ENCODE measurements at places on chromosomes 7 and 10.

DNA sequence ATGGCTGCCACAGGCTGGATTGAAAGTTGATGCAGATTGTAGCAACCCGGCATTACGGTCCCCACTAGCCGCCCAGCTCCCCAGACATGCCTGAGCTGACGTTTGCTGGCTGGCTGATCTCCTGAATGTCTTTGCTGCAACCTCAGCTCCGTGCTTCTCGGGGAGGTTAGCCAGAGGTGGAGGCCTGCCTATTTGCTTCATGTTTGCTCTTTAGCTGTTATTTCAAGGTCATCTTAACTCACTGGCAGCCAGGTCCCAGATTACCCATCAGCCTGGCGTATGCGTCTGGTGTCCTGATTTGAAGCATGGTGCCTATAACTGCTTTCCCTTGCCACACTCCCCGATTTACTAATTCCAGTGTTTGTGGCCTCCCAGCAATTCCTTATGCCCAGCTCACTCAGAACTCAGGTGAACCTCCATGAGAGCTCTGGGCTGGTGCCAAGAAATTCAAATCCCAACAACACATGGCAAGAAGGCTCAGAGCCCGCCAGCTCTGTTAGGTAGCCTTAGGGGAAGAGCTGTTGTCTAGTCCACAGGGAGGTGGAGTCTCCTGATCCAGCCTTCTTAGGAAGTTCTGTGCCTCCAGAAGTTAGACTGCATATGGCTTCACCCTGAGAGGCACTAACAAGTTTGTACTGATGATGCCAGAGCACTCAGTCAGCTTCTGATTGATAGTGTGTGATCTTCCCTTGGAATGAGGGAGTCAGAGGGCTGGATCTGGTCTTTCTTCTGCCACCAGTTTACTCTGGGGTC lies 69.7 kb upstream of the EXOC4 start:
- DNase-seq = no peak

DNA sequence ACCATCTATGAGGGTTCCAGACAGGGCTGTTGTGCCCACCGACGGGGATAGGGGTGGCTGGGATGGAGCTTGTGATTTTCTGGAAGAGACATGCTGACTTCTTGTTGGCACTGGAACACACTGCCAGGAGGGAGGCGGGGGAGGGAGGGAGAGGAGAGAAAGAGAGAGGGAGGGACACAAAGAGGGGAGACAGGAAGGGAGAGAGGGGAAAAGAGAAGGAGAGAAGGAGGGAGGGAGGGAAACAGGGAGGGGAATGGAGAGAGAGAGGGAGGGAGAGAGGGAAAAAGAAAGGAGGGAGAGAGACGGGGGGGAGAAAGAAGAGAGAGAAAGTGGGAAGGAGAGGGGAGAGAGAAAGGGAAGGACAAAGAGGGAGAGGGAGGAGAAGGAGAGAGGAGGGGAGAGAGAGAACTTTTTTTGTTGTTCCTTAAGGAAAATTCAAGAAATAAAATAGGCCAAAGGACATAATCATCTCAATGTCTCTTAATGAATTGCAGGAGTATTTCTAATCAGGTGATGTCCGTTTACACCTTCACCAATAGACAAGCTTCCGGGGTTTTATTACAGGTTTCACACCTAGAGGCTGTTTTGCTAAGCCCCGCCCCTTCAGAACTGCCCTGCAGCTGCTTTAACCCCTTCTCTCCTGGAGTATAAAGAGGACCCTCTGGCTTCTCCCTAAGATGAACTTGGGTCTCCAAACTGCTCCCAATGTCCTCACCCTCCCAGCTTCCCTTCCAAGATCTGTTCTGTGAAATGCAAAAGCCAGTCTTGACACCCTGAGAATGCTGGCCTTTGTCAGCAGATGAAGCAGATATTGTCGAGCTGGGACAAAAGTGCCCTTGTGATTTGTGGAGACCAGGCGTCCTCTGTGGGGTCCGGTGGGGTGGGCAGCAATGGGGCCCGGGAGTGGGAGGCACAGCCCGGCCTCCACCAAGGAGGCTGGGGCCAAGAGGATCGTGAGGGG lies 82.0 kb upstream of the GTF2IRD1 start:
- peak; percentile 36 for DNase-seq

DNA sequence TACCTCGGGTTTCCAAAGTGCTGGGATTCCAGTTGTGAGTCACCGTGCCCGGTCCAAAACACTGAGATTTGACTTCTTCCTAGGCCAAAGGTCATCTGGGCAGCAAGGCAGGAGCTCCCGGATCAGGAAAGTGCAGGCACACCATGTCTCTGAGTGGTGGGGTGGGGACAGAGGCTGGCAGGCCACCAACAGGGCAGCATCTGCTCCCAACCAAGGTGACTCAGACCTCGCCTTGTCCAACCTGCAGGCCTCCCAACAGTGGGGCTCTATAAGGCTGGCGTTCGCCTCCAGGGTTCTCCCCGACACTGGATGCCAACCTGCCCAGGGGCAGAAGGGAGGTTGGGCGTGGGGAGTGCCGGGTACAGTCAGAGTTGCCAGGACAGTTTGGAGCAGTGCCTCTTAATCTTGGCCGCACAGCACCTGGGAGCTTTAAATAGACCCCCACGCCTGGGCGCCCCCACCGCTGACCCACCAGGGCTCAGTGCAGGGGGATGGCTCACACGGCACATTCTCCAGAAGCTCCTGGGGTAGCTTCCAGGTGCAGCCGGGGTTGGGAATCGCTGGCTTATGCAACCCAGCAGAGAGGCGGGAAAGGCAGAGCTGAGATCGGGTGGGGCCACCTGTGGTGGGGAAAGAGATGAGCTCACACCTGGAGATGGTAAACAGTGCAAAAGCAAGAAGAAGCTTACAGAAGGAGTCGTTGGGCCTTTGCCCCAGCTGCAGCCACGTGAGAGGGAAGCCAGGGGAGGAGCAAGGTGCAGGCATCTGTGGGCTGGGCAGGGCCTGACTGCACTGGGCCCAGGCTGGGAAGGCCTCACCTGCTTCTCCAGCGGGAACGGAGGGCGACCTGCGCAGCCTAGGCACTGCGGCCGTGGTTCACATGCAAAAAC lies 10.9 kb downstream of the CALML5 start:
- DNase-seq = peak; percentile 73

DNA sequence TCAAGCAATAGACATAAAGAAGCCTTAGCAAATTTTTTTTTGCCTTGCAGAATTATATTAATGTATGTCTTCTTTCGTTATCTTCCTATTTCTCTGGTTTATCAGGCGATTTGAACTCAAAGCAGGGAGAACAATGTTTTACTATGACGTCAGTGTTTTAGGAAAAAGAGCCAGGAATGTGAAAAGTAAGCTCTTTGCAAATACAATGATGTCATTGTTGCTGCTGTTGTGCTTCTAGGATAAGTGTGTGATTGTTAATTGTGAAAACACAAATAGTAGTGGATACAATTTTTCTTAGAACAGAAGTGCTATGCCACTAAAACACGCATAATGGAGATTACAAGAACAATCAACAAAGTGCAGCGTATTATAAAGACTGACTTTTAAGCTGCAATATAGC lies 9.5 kb upstream of the AUTS2 start:
- DNase-seq = no peak

- no peak for DNase-seq
Measured at GRCh38 chr7:135147899-135148721, at the start of gene TMEM140. Gene TMEM140 (plus strand): TSS chr7:135148072. CDS start chr7:135164442, 16,370 bp downstream.

- no peak for DNase-seq
Measured at GRCh38 chr10:58782876-58783851, 270.5 kb downstream of the BICC1 start.

DNA sequence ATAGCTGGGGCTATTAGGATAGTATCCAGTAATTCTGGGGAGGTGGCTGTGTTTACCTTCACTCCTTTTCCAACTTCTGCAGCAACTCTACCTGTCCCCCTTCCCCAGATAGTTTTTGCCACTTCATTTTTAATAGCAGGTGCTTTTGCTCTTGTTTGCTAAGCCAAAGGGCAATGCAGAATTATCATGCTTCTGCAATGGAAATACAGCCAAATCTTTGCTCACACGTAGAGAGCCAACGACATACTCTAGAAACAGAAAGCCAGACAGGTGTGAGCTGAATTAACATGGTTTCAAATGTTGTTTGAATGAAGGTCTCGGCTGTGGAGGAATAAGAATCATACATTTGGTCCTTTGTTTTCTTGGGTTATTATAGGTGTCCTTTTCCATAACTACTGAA lies 14.4 kb downstream of the PLEKHS1 start:
- DNase-seq = no peak

GRCh38 chr10:94738588-94738987 lies 23.9 kb upstream of the CYP2C19 start:
- DNase-seq = no peak

DNA sequence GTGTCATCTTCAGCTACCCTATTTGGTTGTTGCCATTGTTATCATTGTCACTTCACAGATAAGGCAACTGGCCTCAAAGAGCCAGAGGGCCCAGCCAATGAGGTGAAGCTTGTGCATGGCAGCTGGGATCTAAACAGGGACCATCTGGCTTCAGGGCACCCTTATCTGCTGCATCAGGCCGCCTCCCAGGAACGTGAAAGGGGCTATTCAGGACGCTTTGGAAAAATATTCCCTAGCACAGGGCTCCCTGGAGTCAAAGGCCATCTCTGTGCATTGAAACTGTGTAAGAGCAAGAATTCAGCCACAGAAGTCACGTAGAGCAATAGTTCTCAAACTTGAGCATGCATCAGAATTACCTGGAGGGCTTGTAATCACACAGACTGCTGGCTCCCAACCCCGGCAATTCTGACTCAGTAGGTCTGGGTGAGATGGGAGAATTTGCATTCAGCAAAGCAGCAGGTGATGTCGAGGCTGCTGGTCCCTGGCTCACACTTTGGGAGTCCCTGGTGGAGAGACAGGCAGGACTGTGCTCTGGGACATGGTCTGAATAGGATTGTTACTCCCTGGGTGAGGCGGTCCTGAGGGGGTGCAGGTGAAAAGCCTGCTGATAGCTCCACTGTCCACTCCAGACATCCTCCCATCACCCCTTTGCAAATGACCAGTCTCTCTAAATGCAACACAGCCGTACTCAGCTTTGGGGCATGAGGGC lies 21.5 kb upstream of the PLEKHA1 start:
- no peak for DNase-seq

GRCh38 chr7:108004220-108005142 lies 1.5 kb upstream of the LAMB1 start:
- DNase-seq = no peak

- DNase-seq = no peak
Measured at GRCh38 chr10:79119306-79119705, 50.5 kb downstream of the ZMIZ1 start.

GRCh38 chr10:48655411-48656240 lies 29.0 kb upstream of the WDFY4 start:
- peak; percentile 47 for DNase-seq

- no peak for DNase-seq
Measured at GRCh38 chr7:132417103-132417906, 159.0 kb downstream of the PLXNA4 start.

- no peak for DNase-seq
Measured at GRCh38 chr10:59229441-59229840, 53.0 kb downstream of the PHYHIPL start.

All from NCI-H510A (cell line).